ENCODE measurements at places on chromosomes 1 and 21. TPM values are rescaled to one million over a fixed set of nuclear protein-coding genes. Genes with fewer than 3 reads are reported as not detected.

DNA sequence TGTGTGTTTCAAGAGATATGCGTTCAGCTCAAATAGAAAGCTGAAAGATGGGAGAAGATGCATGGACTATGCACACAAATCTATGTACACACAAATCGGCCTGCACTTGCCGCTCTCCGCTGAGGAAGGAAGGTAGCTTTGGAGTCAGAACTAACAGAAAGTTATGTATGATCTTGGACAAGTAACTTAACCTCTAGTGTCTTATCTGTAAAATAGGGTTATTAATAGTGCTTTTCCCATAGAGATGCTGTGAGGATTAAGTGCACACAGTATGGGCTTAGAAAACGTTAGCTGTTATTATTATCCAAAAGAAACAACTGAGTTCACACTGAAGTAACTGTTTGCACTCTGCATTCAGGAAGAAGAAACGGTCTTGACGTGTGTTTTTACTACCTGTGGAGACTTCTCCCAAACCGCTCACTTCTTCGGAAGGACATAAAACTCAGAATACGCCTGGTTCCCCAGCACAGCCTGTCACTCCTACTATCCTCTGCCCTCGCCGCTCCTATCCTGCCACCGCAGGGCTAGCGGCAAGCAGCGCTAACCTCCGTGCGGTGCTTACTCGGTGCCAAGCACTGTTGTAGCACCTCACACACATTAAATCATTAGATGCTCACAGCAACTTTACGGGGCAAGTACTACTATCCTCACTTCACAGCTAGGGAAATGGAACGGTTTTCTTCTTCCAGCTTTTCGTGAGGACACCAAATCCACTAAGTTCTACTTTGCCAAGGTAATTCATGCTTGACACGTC, 1.3 kb downstream of the TGFBR3 start:
- no peaks in the 10 kb centered on the region for H3K4me1 ChIP-seq
- peaks cover 12% of the 10 kb centered on the region for H3K27me3 ChIP-seq
- DNase-seq: peak; percentile 45

GRCh38 chr21:27196651-27197050, 229.8 kb upstream of the ADAMTS5 start:
- H3K4me3 ChIP-seq: no peak overlapping the region
- DNase-seq: no peak
- no peak overlapping the region for H3K27ac ChIP-seq
- no peaks in the 10 kb centered on the region for H3K4me1 ChIP-seq
- 0 out of 3 replicates have a peak, but pooled peaks cover 2% of the 10 kb centered on the region for H3K36me3 ChIP-seq

SLC41A1 gene
- total RNA-seq: 19.7 TPM

TRIM67 gene
- not detected for total RNA-seq

GRCh38 chr1:6521536-6521935, 30.1 kb upstream of the PLEKHG5 start:
- H3K4me1 ChIP-seq: no peaks in the 10 kb centered on the region
- no peak for DNase-seq
- H3K27ac ChIP-seq: no peak overlapping the region
- H3K27me3 ChIP-seq: no peaks in the 10 kb centered on the region
- peaks cover 19% of the 10 kb centered on the region for H3K36me3 ChIP-seq
- no peak overlapping the region for H3K4me3 ChIP-seq

GRCh38 chr1:23394684-23395083, 25.0 kb upstream of the ZNF436 start:
- no peaks in the 10 kb centered on the region for H3K36me3 ChIP-seq
- peak overlapping the region; percentile 1 for H3K4me3 ChIP-seq
- H3K4me1 ChIP-seq: no peaks in the 10 kb centered on the region

DNA sequence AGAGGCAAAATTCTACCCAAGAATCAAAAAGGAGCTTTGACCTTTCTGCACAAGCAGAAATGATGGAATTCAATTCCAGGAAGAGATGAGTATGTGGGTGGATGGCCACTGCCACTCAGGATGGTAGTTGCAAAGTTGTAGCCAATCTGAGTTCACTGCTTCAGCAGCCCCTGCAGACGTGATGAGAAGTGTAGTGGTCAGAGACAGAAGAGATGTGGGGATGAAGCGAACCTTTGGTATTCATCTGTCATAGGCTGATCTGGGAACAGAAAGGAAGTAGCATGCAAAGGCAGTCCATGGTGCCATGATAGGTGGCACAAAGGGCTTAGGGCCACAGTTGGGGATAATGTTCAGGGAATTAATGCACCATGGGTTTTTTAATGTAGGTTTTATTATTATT, 81.1 kb upstream of the PGBD5 start:
- H3K27ac ChIP-seq: no peak overlapping the region
- no peaks in the 10 kb centered on the region for H3K4me1 ChIP-seq
- no peak overlapping the region for H3K4me3 ChIP-seq
- no peaks in the 10 kb centered on the region for H3K27me3 ChIP-seq

Data from H9 (cell line).